Left renal pelvis (tissue), 4 donors: ENCODE measurements at places on chromosomes 13 and 19. TPM values are rescaled to one million over a fixed set of nuclear protein-coding genes. Genes with fewer than 3 reads are reported as not detected.

LGALS7 gene
- not detected for polyA plus RNA-seq

DNA sequence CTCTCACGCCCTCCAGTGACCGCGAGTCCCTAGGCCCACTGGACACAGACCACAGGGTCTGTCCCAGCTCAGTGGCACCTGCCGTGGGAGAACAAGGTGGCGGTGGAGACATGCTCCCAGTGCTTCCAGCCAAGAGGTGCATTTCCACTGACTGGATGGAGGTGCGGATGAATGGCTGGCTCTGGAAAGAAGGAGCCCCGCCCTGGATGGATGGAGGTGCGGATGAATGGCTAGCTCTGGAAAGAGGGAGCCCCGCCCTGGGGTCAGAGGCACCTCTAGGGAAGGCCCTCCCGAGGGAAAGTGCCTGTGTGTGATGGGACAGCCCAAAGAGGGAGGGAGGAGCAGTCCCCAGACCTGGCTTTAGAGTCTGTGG lies 32.0 kb downstream of the NAXD start:
- no peak for DNase-seq

CEACAM20 gene
- not detected for polyA plus RNA-seq

DNA sequence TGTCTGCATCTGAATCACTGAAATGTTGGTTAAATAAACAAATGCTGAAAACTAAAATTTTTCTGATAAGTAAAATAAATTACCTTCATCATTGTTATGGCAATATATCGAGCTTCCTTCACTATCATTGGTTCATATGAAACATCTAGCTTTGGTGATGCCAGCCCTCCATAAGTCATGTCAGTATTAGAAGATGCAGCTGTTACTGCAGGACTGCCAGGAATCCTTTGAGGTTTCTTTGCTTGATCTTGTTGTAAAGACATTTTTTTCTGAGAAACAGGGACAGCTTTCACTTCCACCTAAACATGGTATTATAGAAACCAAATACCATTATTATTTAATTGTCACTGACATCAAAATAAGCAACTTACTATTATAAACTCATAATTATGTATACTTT lies 123.7 kb upstream of the FBXL3 start:
- DNase-seq: no peak

GRCh38 chr13:46038296-46038695 lies 14.2 kb downstream of the ZC3H13 start:
- DNase-seq: no peak

- no peak for DNase-seq
Observed at GRCh38 chr19:54795758-54796157, 7.7 kb upstream of the KIR2DL4 start.

DNA sequence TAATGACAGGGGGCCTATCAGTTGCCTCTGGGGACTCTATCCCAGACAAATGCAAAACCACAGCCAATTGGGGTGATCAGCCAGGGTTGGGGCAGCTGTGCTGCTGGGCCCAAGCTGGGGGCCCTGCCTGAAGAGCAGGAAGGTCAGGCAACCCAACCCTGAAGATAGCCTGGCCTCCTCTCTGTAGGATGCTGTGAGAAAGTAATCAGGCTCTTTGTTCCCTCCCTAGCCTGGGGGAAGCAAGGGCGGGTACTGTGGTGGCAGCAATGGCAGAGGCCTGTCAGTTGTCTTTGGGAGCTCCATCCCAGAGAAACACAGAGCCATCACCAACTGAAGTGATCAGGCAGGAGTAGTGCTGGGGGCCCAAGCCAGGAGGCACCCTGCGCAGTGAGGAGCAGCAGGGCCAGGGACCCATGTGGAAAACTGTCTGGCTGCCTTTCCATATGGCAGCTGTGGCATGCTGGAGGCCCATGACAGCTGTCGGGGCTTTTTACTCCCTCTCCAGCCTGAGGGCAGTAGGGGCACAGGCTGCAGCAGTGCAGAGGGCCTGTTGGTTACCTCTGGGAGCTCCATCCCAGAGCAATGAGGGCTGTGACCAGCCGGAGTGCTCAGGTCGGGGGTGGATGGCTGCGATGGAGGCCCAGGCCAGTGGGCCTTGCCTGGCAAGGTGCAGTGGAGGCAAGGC lies 73.6 kb upstream of the ATP12A start:
- DNase-seq: no peak

GRCh38 chr13:87302034-87302433 lies 369.1 kb upstream of the SLITRK5 start:
- no peak for DNase-seq

- DNase-seq: no peak
Observed at GRCh38 chr19:6577476-6578125, 13.3 kb downstream of the CD70 start.

GRCh38 chr13:20728579-20729311 lies 25.2 kb downstream of the IL17D start:
- no peak for DNase-seq

METTL21C gene
- polyA plus RNA-seq: 0.50 TPM

ZNF491 gene
- polyA plus RNA-seq: 4.7 TPM

- DNase-seq: no peak
Observed at GRCh38 chr13:30774214-30774730, 38.9 kb downstream of the ALOX5AP start.

DNA sequence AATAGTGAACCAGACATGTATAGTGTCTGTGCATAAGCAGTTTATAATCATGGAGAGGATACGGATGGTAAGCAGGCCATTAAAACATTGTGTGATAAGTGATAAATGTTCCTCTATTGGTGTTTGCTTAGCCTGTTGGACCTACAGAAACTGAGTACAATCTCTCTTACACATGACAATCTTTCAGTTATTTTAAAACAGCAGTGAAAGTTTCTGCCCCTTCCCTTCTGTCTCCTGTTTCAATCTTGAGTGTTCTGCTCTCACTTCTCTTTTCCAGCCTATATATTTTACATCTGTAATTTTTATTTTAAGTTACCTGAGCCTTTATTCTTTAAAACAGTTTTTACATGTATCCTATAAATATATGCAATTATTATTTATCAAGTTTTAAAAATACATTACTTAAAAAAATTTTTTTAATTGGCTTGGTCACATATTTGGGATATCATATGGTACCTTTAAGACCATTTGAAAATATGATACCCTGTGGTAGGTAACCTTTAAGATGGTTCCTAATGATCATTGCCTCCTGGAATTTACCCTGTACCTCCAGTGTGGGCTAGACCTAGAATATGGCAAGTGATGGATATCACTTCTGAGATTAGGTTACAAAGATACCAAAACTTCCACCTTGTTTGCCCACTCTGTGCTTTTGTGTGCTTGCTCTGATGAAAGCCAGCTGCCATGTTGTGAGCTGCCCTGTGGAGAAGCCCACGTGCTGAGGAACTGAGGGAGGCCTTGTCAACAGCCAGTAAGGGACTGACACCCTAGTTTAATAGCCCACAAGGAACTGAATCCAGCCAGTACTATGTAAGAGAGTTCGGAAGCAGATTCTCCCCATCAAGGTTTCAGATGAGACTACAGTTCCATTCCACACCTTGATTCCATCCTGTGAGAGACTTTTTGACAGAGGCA lies 99.3 kb downstream of the DHRS12 start:
- no peak for DNase-seq

ALKBH6 gene
- 15.1 TPM for polyA plus RNA-seq

DNA sequence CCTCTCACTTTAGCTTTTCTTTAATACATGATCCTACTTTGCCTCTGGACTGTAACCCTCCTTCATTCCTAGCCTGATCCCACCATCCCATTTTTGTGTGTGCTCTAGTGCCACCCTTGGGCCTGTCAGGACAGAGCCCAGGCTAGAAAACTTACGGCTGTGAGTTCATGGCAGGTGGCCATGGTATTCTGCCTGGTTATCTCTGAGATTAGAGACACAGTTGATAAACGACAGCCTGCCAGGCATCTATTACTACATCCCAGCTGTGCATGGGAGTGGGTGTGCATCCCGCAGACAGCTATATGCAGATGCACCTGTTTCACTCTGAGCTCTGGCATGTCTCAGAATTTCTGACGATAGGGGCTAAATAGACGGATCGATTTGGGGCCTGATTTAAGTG lies 110.9 kb downstream of the HS6ST3 start:
- no peak for DNase-seq

DNA sequence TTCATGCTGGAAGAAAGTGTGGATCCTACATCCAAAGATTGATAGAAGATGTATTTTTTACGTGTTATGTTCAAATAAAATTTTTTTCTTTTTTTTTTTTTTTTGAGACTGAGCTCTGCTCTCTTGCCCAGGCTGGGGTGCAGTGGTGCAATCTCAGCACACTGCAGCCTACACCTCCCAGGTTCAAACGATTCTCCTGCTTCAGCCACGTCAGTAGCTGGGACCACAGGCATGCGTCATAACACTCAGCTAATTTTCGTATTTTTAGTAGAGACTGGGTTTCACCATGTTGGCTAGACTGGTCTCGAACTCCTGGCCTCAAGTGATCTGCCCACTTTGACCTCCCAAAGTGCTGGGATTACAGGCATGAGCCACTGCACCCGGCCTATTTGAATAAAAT lies 65.7 kb downstream of the KLF12 start:
- DNase-seq: no peak

- no peak for DNase-seq
Observed at GRCh38 chr19:46205183-46205984, 24.2 kb upstream of the IGFL1 start.

DNA sequence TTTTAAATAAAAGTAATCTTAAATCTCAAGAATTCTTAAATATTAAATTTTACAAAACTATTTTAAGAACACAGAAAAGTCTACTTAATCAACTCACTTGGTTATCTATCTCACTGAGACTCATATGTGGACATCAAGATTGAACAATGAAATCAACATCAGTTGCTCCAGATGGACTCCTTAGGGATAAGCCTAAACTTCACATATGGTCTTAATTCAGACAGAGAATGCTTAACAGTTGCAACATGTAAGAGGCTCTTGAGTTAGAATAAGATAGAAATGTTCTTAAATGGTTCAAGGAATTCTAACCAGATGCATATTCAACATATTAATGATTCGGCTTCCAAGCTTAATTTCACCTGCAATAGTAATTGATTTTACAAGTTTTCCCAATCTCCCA lies 1730.9 kb downstream of the PCDH9 start:
- no peak for DNase-seq
